Diencephalon (tissue), 1 donor: ENCODE measurements at places on chromosomes 5 and 9. TPM values are rescaled to one million over a fixed set of nuclear protein-coding genes. Genes with fewer than 3 reads are reported as not detected.

Gene RUFY1
- 31.1 TPM for total RNA-seq

Gene PCDHGA9
- 14.3 TPM for total RNA-seq

Gene PHF24
- total RNA-seq = 45.2 TPM

Gene PKN3
- total RNA-seq = 0.92 TPM

Gene TCF7
- 0.92 TPM for total RNA-seq

Gene NMUR2
- total RNA-seq = not detected

Gene SPATA31C1
- total RNA-seq = not detected

Gene PCDHB16
- total RNA-seq = 5.8 TPM

Gene CDC20B
- 1.6 TPM for total RNA-seq

Gene CCDC112
- total RNA-seq = 66.7 TPM

Gene SPAG8
- total RNA-seq = 8.3 TPM

Gene SV2C
- 34.4 TPM for total RNA-seq

Gene GALNT12
- total RNA-seq = 2.5 TPM

Gene REEP5
- total RNA-seq = 173 TPM

Gene BTNL3
- total RNA-seq = not detected

Gene ABLIM3
- total RNA-seq = 53.1 TPM

Gene ACOT12
- 5.1 TPM for total RNA-seq

Gene TMEM38B
- total RNA-seq = 20.1 TPM

Gene TERT
- total RNA-seq = under 0.01 TPM

Gene NTRK2
- total RNA-seq = 272 TPM

Gene TLX3
- total RNA-seq = not detected

Gene IRX1
- 12.7 TPM for total RNA-seq

Gene MOB3B
- total RNA-seq = 9.0 TPM

Gene SLC45A2
- 0.23 TPM for total RNA-seq

Gene ANKRD18B
- total RNA-seq = 5.5 TPM

Gene SHOC1
- total RNA-seq = not detected

Gene OR2S2
- not detected for total RNA-seq

Gene OBP2B
- not detected for total RNA-seq

Gene LCN1
- not detected for total RNA-seq

Gene THG1L
- total RNA-seq = 15.7 TPM

Gene NR4A3
- total RNA-seq = 2.1 TPM

Gene JAK2
- 35.5 TPM for total RNA-seq

Gene MZB1
- total RNA-seq = not detected

Gene LRRC19
- total RNA-seq = not detected

Gene PRR7
- 17.1 TPM for total RNA-seq

Gene CTXN3
- 8.5 TPM for total RNA-seq

Gene PCDHB7
- total RNA-seq = 8.5 TPM

Gene SELENOP
- total RNA-seq = 51.7 TPM

Gene PSMB7
- 172 TPM for total RNA-seq

Gene HINT1
- total RNA-seq = 220 TPM

Gene OR13C9
- total RNA-seq = 0.46 TPM

Gene ARL10
- 39.7 TPM for total RNA-seq

Gene DOLPP1
- total RNA-seq = 20.8 TPM
